ENCODE measurements at places on chromosomes 3 and 15.

GRCh38 chr3:74506246-74506645, 108.2 kb downstream of the CNTN3 start:
- DNase-seq = no peak

GRCh38 chr3:14784087-14784681, 34.6 kb upstream of the FGD5 start:
- DNase-seq = no peak

GRCh38 chr15:71808311-71809020, 1.9 kb upstream of the NR2E3 start:
- DNase-seq = no peak

- no peak for DNase-seq
Measured at GRCh38 chr3:176906046-176906905, 291.0 kb downstream of the TBL1XR1 start.

DNA sequence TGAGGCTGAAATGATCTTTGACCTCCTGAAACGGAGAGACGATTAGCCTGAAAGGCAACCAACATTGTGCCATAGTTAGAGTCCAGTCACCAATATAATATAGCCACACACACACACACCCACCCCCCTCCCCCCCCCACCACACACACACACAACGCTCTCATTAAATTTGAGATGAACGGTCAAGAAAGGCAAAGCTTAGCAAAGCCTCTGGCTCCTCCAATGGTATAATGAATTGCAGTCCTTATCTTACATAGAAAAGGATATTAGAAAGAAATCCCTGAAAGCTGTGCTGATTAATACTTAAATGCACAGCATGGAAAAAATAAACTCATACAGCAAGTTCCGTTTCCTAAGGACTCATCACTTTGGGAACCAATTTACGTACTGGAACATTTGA, 876 bp upstream of the ZNF385D start:
- DNase-seq = no peak

- DNase-seq = no peak
Measured at GRCh38 chr3:2420919-2421318, 322.3 kb downstream of the CNTN4 start.

- no peak for DNase-seq
Measured at GRCh38 chr3:126125341-126125740, 41.4 kb upstream of the SLC41A3 start.

- DNase-seq = no peak
Measured at GRCh38 chr3:137582484-137582883, 181.6 kb upstream of the SOX14 start.

- no peak for DNase-seq
Measured at GRCh38 chr3:98339031-98339430, 14.6 kb upstream of the OR5K4 start.

DNA sequence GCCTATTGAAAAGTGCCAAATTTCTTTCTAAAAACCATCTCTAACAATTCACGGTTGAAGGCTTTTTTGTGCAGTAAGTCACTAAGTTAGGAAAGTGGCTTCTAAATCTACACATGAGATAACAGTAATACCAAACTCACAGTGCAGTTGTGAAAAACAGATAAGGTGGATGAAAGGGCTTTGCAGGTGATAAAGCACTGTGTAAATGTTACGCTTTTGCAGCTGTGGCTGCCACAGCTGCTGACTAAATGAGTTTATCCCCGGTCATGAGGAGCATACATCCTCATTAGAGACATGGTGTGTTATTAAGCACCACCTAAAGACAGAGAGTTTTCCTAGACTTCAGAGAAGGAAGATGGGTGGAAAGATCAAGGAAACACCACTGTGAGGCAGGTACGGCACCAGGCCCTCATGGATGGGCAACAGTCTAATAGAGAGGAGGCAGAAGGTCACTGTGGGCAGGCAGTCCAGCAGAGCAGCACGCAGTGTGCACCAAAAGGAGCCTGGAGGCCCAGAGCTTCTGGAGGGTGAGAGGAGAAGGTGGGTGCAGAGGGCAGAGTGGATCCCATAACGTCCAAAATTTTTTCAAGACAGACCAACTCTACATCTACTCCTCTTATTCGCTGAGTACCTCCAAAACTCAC, 68.5 kb downstream of the FMN1 start:
- DNase-seq = no peak

- DNase-seq = no peak
Measured at GRCh38 chr3:14373753-14374376, 28.5 kb upstream of the SLC6A6 start.

DNA sequence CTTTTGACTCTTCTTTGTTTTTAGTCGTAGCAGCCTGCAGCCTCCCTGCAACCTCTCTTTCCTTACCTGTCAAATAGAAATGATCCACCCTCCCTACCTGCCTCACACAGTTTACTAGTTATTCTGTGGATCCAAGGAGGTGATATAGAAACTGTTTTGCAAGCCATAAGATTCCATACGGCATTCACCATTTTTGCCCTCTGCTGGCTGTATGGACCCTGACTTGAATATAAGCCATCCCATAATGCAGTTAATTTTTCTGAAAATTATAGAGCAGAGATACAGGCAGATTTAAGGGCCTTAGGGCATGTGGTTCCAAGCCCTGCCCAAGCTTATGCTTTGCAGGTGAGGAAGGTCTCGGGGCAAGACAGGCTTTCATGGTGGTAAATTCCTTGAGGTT, 63.8 kb downstream of the CPN2 start:
- DNase-seq = no peak

DNA sequence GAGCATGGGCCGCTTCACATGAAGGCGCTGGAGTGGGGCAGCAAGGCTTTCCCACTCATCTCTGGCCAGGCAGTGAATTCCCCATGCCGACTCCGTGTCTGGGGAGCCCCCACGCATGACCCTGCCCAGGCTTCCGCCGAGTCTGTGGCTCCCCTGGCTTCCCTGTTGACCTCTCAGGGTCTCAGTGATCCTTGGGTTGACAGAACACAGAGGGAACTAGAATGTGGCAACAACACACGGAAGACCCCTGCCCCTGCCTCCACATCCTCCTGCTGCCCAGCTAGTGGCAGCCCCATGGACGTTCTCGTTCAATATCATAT, 61.3 kb downstream of the ATP2B2 start:
- no peak for DNase-seq

GRCh38 chr3:175590745-175591144, 731.6 kb downstream of the NAALADL2 start:
- DNase-seq = no peak

- no peak for DNase-seq
Measured at GRCh38 chr15:34031987-34032760, 6.8 kb downstream of the AVEN start.

DNA sequence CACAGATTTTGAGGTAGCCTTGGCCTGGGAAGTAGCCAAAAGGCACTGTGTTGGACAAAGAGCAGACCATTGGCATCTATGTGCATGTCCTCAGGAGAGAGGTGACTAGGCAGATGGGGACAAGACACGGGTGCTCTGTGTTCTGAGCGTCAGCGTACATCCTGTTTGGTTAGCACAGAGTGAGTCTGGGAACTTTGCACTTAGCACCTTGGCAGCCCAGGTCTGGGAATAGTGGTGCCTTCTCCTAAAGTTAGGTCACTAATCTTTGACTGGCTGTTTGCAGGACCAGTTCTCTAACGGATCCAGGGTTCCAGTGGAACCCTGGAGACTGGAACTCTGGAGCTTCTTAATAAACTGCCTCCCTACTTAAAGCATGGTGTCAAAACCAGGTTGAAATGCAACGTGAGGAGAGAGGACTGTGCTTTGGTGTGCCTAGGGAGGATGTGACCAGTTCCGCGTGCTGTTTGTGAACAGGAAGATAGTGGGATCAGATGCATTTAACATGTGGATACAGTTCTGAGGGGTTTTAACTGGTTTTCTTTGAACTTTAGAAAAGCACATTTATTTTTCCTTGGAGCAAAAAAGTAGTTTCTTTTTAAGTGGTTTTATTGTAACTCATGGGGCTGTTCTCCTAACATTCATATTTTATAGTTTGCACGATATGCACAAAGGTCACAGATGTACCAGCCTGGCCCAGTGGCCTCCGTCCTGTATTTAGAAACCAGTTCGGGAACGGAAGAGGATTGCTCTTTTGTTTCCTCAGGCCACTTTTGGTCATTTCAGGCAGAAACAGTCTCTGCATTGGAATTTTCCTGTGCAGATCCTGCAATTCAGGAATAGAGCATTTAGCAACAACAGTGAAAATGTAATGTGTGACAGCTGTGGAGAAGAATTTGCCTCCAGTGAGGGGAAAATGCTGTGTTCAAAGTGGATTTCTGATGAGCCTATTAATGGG, 48.8 kb downstream of the ABHD2 start:
- no peak for DNase-seq

DNA sequence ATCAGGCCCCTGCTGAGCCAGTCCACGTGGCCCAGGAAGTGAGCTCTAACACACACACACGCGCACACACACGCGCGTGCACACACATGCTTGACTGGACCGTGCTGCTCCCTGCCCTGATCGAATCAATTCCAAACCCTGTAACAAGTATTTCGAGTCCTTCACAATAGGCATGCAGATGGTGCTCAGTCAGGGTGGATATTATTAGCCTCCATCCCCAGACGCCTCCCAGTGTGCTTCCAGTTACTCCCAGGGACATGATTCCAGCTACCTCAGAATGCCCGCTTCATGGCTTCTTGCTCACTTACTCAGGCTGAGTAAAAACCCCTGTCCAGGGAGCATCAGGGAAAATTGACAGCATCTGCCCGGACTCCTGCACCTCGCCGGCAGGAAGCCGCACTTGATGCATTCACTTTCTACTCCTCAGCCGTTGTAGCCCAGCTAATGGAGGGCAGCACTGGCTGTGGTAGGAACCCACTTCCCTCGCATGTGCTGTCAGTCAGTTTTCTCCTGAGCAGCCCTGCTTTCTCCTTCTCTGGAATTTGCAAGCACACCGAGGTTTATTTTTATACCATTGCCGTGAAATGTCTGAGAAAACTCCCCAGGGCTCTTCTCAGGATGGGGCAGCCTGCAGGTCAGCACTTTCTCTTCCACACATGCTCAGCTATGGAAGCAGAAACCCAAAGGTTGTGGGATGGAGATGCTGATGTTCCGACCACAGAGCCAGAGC, 126.1 kb upstream of the ABHD17C start:
- DNase-seq = no peak

GRCh38 chr15:66169023-66169422, 84.5 kb downstream of the MEGF11 start:
- no peak for DNase-seq

GRCh38 chr3:101259485-101260341, 60.7 kb downstream of the IMPG2 start:
- no peak for DNase-seq

DNA sequence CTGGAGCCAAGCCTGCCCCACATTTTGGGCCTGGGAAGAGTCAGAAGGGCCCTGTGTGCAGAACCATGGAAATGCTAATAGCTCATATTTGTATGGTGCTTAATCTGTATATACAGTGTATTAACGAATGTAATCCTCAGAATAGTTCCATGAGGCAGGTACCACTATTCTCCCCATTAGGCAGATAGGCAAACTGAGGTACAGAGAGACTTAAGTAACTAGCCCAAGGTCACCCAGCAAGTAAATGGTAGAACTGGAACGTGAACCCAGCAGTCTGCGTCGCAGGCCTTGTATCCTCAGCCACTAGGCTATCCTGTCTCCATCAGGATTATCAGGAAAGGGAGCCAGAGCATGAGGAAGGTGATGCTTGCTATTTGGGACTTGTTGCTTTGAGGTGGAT, 28.0 kb upstream of the GLCE start:
- no peak for DNase-seq

DNA sequence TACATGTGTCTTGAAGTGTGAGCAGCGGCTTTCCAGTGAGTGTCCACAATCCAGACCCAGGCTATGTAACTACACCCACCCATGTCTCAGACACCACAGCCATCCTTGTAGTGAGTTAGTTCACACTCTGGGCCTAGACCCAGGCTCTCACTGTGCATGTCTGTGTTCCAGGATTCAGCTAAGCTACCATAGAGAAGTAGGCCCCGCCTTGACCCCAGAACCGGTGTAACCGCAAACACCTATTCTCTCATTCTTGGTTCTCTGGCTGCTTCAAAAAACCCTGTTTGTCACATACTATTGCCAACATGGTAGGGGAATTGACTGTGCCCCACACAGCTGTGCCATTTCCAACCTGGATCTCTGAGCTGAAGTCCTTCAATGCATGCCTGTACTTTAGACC, 560.6 kb downstream of the RSL24D1 start:
- no peak for DNase-seq

GRCh38 chr3:55180161-55180560, 252.3 kb upstream of the LRTM1 start:
- DNase-seq = no peak

- DNase-seq = no peak
Measured at GRCh38 chr3:185272033-185272432, 18.2 kb upstream of the EHHADH start.

DNA sequence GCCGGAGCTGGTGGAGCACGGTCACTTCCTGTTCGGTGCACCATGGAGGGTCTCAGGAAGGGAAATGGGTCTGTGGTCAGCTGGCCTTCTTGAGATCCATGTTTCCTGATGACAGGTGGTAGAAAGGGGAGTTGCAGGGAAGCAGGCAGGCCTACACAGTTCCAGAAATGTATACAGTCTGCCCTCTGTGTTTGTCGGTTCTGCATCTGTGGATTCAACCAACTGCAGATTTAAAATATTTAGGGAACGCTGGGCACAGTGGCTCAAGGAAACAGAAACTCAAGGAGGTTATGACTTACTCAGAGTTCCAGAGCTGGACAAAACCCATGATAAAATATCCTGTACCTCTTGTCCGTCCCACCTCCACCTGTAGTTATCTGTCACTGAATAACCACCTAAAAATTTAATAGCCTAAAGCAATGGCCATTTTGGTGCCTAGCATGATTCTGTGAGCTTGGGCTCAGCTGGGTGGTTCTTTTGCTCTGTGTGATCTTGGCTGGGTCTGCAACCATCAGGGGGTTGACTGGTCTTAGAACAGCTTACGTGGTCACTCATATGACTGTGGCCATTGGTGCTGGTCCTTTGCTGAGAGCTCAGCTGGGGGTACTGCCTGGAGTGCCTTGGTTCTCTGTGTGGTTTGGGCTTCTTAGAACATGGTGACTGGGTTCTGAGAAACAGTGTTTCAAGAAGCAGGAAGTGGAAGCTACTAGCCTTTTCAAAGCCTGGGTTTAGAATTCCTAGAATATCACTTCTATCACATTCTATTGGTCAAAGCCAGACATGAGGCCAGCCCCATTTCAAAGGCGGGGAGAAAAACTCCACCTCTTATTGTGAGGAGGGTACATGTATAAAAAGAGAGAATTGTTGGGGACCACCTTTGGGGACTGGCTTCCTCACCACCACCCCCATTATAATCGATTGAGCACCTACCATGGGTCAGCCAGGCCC, 239.7 kb upstream of the BHLHE40 start:
- DNase-seq = no peak

- DNase-seq = no peak
Measured at GRCh38 chr3:197521277-197522182, 34.2 kb downstream of the BDH1 start.

DNA sequence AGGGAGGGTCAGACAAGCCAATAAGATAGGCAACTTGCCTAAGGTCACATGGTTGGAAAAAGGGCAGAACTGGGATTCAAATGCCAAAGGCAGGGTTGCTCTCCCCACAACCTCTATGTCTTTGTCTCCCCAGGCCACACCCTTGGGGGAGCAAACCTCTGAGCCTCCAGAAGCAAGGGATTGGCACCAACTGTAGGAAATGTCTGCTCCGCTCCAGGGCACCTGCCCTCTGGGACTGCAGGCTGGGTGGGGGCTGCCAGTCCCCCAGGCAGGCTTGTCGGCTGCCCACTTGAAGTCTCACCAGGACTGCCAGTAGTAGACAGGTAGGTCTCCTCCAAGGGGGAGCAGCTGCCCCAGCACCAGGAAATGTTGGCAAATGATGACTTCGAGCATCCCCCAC, 2.0 kb downstream of the FAM3D start:
- no peak for DNase-seq

- no peak for DNase-seq
Measured at GRCh38 chr3:63807961-63808565, 11.0 kb upstream of the C3orf49 start.

Measured in activated CD4-positive, alpha-beta T cell treated with anti-CD3 and anti-CD28 coated beads, Interleukin-2, amount 50 U/mL, for 4 hours (primary cell).